ENCODE measurements at places on chromosomes 6 and 20.

DNA sequence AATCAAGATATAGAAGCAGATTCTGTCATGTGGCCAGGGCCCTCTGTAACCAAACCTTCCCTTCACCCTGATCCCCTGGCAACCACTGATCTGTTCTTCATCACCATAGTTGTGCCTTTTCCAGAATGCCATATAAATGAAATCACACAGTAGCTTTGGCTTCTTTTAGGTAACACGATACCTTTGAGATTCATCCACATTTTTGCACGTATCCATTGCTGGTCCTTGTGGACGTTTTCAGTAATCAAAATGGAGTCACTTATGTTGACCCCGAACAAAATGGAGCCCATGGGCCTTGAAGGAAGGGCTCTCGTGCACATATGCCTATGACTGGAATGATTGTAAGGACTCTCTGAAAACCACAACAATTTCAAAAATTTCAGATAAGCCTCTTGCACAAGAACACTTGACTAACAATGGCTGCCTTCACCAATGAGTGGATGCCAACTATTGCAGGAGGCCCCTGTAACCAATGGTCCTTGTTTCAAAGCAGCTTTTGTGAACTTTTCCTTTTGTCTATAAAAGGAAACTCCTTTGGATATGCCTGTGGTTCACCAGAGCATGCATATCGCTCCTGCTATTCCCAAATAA is 84.3 kb upstream of the RALY start:
- DNase-seq = no peak

- DNase-seq = no peak
These were observed 90.1 kb downstream of the CRYBG1 start for GRCh38 chr6:106450653-106451052.

DNA sequence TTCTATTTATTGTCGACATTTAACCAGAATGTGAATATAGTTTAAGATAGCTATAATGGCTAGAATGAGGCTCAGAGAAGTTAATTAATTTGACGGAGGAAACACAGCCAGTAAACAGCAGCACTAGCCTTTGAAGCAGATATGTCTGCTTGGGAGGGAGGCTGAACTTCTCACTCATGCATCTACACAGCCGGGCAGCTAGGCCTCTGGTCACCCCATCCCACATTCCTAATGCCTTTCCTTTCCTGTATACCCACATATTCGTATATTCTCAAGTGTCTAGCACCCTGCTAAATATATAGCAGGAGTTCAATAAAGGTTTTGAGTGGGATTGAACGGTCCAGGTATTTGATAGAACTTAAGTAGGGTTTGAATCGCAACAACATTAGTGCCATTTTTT is 230.4 kb upstream of the PDE10A start:
- no peak for DNase-seq

GRCh38 chr6:118791499-118791898 is 102.5 kb upstream of the ASF1A start:
- no peak for DNase-seq

DNA sequence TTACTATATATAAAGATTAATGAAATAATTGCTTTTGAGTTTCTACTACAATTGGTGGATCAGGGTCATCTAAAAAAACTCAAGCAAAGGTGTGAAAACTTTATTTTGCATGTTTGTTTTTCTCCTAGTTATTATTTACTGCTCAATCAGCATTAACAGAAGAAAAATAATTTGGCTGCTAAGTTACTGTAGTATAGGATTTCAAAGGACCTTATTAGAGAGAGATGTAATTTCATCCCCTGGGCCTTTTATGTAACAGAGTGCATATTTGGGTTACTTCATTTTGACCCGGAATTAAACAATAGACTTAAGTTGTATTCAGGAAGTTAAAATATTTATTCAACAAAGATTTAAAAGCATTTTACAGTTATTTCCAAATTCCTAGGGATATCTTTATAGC is 49.8 kb downstream of the EYA4 start:
- no peak for DNase-seq

- peak; percentile 78 for DNase-seq
These were observed 107.5 kb upstream of the PRSS16 start for GRCh38 chr6:27139756-27140579.

All from NAMALWA (cell line).